ENCODE measurements at places on chromosomes 4 and X. TPM values are rescaled to one million over a fixed set of nuclear protein-coding genes. Genes with fewer than 3 reads are reported as not detected.

PGRMC2 gene
- total RNA-seq: 55.5 TPM

HSFX4 gene
- not detected for total RNA-seq

FGFBP1 gene
- total RNA-seq: 1.2 TPM

H2BW2 gene
- not detected for total RNA-seq

RNF212 gene
- 6.8 TPM for total RNA-seq

DKK2 gene
- 11.9 TPM for total RNA-seq

PRSS48 gene
- total RNA-seq: not detected

- H3K4me3 ChIP-seq: no peak overlapping the region
- no peak for DNase-seq
- H3K4me1 ChIP-seq: no peaks in the 10 kb centered on the region
Measured at GRCh38 chr4:152927737-152928136, 8.4 kb upstream of the FHDC1 start.

- no peaks in the 10 kb centered on the region for H3K27me3 ChIP-seq
- H3K36me3 ChIP-seq: peaks cover 63% of the 10 kb centered on the region
Measured at GRCh38 chr4:184408684-184409081, 65.7 kb downstream of the IRF2 start.

- DNase-seq: no peak
- no peaks in the 10 kb centered on the region for H3K36me3 ChIP-seq
- H3K4me1 ChIP-seq: peaks cover 14% of the 10 kb centered on the region
- no peak overlapping the region for H3K27ac ChIP-seq
- no peak overlapping the region for H3K4me3 ChIP-seq
Measured at GRCh38 chr4:78671903-78672815, 104.0 kb upstream of the BMP2K start.

DNA sequence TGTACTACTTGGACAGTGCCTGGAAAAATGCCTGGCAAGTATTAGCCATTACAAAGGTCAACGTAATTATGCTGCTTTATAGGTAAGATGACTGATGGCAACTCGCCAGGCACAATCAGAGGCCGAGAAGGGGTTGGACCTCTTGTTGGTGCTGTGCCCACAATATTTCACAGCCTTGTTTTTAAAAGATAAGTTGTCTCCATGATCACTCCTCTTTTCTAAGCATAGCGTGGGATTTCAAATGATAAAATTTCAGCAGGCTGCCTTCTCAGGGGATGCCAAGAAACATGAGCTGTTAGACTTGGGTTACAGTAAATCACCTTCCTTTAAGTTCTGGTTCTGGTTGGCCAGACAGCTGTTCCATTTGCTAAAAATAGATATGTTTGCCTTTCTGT is 26.9 kb downstream of the HOPX start:
- H3K36me3 ChIP-seq: peaks cover 18% of the 10 kb centered on the region
- no peak overlapping the region for H3K4me3 ChIP-seq
- no peak for DNase-seq

GRCh38 chr4:7391637-7392437 is 42.9 kb downstream of the PSAPL1 start:
- H3K27ac ChIP-seq: no peak overlapping the region
- no peaks in the 10 kb centered on the region for H3K27me3 ChIP-seq
- H3K4me1 ChIP-seq: no peaks in the 10 kb centered on the region
